Esophagus squamous epithelium (tissue), 5 donors: ENCODE measurements at places on chromosomes 7 and 10.

DNA sequence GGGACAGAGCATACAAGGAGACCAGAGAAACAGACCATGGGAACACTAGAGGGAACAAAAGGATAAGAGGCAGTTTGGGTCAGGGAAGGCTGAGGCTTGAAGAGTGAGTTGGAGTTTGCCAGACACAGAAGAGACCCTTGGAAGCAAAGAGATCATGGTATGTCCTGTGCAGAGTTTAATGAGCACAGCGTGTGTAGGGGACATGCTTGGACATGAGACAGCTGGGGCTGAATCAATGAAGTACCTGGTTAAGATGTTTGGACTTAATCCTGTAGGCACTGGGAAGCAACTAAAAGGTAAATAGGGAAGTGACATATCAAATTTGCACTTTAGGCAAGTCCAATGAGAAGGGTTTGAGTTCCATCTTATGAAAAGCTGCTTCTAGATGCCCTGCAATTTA lies 79.6 kb downstream of the KIAA1217 start:
- DNase-seq, result no peak

DNA sequence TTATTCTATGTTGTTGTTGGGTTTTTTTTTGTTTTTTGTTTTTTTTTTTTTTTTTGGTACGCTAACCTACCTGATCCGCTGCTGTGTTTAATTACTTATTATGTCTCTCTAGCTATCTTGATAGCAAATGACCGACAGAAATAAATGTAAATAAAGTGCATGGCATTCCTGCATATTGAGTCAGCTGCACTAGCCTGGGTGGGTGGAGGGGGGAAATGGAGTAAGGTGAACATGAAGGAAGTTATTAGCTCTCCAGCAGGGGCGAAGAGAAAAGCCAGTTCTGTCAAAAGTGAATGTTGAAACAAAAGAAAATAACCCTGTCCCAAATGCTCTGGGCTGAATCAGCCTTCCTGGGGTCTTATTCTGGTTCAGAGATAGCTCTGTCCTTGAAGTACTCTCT lies 210.7 kb upstream of the MDFIC start:
- DNase-seq, result no peak

- DNase-seq, result no peak
These were observed 4.9 kb downstream of the AEBP1 start for GRCh38 chr7:44108768-44109750.

- DNase-seq, result no peak
These were observed 33.1 kb upstream of the CROT start for GRCh38 chr7:87312215-87312865.

GRCh38 chr10:4271193-4271592 lies 486.2 kb upstream of the KLF6 start:
- no peak for DNase-seq

GRCh38 chr7:82164813-82165212 lies 278.8 kb downstream of the CACNA2D1 start:
- DNase-seq, result no peak

GRCh38 chr10:103759100-103759781 lies 96.1 kb downstream of the SH3PXD2A start:
- DNase-seq, result no peak

- no peak for DNase-seq
These were observed 123.9 kb downstream of the CREB5 start for GRCh38 chr7:28536259-28536658.

DNA sequence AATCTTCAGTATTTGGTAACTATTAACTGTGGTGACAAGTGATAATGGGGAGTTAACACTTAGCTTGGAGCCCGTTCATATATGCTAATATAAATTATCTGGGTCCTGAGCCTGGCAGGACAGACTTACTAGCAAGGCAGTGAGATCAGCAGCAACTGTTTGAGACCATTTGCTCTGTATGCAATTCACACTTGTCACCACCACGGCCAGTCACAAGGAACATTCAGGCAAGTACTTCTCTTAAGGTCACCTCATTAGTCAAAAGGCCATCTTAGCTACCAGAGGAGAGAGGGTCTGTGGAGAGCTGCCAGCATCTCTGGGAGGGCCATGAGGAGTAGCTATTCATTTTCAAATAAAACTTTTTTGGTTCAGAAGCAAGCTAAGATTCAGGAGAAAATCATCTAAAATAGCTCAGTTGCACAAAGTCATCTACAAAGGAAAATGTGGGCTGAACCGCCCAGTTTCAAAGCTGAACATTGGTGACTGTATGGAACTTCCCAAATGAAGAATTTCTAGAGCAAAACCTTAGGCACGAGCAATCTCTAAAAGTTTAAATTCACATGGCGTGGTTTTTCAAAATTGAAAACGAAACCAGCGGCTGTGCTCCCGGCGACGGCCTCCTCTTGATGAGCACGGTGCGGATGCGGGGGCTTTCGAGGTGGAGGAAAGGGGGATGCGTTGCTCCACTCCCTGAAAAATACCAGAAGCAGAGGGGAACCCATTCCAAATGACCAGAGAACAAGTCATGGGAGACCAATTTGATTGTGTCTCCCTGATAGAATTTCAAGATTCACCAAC lies 233.5 kb upstream of the MGMT start:
- DNase-seq, result no peak

GRCh38 chr10:84521013-84521412 lies 192.6 kb downstream of the CCSER2 start:
- DNase-seq, result no peak

DNA sequence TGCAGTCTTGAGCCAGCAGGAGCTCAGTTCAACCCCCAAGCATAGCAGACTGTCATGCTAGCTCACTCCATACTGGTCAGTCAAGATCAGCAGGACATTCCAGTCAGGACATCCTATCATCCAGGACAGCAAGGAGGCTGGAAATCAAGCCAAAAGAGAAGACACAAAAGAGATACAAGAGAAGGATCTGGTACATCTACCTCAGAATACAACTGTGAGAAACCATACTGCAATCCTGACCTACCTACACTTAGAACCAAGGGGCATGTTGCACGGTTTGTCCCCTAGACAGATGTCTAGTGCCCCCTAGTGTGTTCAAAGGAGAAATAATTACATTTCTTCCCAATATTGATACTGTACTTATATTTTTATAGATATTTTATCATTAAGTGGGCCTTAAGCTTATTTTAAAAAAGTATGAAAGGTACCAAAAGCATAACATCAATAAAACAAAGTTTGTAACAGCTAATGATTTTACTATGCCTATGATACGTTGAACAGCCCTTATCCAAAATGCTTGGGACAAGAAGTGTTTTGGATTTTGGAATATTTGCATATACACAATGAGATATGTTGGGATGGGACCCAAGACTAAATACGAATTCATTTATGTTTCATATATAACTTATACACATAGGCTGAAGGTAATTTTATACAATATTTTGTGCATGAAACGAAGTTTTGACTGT lies 26.7 kb downstream of the ERCC6 start:
- no peak for DNase-seq

- DNase-seq, result no peak
These were observed 63.0 kb upstream of the MGMT start for GRCh38 chr10:129404091-129404490.

GRCh38 chr7:142355328-142355727 lies 97.5 kb upstream of the PRSS58 start:
- no peak for DNase-seq

GRCh38 chr7:72524037-72524436 lies 111.9 kb upstream of the CALN1 start:
- no peak for DNase-seq

DNA sequence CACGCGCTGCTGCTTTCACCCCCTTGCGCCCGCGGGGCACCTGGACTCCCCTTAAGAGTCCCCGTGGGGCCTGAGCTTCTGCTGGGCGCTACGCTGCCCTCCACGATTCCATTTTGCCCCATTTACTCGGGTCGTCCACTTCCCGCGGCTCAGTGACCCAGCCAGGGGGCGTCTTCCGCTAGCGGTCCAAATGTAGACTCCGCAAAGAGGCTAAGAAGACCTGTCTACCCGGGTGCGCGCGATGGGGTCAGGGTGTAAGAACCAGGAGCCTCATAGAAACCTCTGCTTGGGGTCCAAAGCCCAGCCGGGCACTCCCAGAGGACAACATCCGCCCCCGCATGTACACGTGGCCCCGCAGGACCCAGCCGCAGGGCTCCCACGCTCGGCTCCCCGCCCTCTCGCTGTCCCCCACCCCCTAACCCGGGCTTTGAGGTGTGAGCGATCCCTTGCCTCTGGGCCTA lies 5.2 kb upstream of the HMX2 start:
- no peak for DNase-seq

DNA sequence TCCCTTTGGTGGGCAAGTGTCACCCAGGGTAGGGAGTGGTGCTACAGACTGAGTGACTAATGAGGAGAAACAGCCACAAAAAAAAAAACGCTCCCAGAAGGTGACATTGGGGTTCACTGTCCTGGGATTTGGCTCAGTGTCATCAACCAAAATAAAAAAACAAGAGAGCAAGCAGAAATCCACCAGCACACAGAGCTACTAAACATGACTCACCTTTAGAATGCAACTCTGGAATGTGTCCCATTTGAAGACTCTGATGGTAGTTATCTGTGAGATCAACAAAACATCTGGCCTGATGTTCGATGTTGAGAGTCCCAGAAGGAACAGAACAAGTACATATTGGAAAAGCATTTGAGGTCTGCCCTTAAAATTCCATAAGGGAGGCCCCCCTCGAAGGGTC lies 200.3 kb upstream of the LYZL2 start:
- DNase-seq, result no peak
